Effector CD4-positive, alpha-beta T cell (primary cell): ENCODE measurements at places on chromosomes 1 and 21.

GRCh38 chr21:24276204-24276603 is 1331.1 kb downstream of the MRPL39 start:
- DNase-seq = no peak

DNA sequence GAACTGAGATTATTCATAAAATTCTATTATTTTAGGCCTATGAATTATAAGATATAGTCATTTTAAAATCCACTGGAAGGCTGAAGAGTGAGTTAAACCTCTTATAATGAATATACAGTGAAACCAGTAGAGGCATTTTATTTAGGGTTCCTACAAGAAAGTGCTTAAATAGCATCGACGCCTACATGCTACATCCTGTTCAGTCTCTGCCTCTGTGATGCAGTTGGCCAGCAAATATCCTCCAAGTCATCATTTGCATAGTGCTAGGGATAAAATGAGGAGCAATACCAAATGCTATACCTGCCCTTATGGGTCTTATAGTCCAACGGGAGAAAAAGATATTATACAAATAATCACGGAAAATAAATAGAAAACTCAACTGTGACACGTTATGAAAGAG is 59.6 kb downstream of the EDEM3 start:
- DNase-seq = no peak

GRCh38 chr21:35925497-35925896 is 134.8 kb downstream of the SETD4 start:
- no peak for DNase-seq

DNA sequence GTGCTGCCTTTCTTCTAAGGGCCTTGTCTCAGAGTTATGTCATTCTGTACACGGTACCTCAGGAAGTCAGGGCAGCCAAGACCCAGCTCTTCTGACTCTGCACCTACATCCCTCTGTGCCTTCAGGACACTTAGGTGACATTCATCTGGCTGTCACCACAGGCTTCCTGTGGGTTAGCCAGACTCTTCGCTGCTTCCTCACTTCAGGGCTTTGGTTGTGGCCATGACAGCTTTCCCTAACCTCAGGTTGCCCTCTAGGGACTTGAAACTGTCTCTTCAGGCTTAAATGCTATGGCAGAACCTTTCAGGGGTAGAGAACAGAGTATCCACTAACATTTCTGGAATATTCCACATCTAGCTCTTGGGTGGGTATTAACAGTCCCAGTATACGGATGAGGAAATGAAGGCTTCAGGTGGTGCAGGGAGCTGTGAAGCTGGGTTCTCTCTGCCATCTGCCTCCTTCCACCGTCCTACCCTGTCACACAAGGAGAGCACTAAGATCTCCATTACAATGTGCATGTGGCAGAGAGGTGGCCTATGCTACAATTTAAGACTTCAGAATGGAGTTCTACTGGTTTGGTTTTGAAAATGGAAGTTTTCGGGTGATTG is 9.9 kb downstream of the TSSK3 start:
- peak; percentile 42 for DNase-seq

- DNase-seq = no peak
Measured at GRCh38 chr1:190837888-190838287, 360.2 kb upstream of the BRINP3 start.

DNA sequence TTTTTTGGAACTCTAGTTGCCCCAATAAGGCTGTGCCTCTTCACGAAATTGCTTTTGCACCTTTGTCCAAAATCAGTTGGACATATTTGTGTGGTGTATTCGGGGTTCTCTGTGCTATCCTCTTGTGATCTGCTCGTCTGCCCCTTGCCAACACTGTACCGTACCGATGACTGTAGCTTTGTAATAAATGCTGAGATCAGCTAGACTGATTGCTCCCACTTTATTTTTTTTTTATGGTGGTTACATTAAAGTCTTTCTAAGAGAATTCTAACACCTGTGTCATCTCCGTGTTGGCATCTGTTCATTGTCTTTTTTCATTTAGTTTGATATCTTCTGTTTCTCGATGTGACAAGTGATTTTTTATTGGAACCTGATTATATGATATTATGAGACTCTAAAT is 94.1 kb downstream of the ADARB1 start:
- no peak for DNase-seq

DNA sequence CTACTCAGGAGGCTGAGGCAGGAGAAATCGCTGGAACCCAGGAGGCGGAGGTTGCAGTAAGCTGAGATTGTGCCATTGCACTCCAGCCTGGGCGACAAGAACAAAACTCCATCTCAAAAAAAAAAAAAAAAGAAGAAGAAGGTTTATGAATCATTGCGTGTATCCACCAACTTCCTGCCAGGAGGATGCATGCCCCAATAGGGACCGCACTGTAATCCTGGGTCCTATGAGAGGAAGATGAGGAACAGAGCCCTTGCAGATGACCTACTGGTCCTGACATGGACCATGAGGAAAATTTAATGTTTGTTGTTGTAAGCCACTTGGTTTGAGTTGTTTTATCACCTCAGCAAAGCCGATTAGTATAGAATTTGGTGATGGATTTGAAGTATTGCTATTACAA is 56.7 kb downstream of the PTGS2 start:
- no peak for DNase-seq

DNA sequence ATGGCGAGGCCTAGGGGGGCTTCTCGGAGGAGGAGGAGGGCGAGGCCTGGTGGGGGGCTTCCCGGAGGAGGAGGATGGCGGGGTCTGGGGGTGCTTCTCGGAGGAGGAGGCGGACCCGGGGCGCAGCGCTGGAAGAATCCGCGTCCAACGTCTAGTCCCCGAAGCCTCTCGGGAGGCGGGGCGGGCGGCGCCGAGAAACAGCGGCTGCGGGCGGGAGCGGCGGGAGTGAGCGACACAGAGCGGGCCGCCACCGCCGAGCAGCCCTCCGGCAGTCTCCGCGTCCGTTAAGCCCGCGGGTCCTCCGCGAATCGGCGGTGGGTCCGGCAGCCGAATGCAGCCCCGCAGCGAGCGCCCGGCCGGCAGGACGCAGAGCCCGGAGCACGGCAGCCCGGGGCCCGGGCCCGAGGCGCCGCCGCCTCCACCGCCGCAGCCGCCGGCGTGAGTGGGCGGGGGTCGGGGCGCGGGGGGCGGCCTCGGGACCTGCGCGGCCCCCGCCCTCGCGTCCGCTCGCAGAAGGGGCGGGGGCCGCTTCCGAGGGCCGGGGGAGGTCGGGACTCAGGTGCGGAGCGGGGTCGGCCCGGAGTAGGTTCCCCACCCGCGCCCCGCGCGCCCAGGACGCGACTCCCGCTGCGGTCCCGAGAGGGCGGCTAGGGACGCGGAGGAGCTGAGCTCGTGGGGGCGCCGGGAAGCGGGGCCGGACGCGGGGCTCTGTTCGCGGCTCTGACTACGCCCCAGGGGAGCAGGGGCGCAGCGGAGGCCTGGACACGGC is at the start of gene KLHL17:
Gene KLHL17 (plus strand): TSS at position 222 of the 769 bp plus-strand sequence. CDS start 110 bp downstream, at position 332.
- peak; percentile 78 for DNase-seq

DNA sequence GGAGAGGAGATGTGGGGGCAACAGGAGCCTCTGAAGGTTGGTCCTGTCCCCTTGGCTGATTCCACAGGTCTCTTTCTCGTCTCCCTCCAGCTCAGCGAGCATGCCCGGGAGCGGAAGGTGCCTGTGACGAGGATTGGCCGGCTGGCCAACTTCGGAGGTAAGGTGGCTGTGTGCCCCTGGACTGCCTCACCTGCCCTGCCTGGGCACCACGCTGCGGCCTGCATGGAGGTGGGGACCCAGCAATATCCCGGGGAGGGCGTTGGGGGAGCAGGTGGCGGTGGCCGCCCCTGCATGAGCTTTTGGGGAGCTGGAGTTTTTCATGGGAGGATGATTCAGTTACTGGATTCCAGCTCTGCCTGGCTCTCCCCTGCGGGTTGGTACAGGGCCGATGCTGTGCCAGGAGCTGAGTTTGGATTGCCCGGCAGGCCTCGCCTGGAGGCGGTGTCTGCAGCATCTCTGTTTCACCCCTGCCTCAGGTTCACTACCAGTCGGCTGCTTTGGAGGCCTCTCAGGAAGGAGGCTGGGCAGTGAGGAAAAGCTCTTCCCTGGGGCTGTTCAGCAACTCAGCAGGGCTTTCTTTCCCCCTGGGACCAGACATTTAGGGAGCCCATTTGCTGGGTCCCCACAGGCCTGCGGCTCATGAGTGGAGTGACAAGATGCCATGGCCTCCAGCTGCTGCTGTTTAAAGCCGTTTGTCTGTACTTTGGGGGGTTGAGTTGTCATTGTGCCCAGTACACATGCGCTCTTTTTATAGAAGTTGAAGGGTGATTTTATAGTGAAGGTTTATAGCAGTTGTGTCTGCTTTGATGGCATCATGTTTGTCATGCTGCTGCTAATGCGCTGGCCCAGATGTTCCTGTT is 25.7 kb downstream of the COQ8A start:
- no peak for DNase-seq

DNA sequence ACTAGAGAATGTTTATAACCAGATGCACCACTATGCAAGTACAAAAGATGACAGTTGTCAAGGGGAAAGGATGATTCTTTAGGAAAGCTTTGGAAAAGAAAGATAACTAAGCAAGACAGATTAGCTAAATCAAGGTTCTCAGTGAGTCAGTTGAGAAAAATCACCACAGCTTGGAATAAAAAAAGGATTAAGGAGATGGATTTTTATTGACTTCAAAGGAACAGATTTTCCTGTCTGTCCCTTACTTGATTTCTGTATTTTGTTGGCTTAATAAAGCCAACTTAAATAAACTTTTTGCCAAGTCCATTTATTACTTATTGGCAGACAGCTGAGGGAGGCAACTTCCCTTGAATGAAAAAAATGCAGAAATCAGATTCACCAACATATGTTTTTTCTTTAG is 93.9 kb downstream of the NR5A2 start:
- DNase-seq = no peak

- no peak for DNase-seq
Measured at GRCh38 chr1:41015897-41016470, 5.5 kb downstream of the SLFNL1 start.

- DNase-seq = no peak
Measured at GRCh38 chr1:89523572-89524368, 859 bp upstream of the LRRC8B start.

DNA sequence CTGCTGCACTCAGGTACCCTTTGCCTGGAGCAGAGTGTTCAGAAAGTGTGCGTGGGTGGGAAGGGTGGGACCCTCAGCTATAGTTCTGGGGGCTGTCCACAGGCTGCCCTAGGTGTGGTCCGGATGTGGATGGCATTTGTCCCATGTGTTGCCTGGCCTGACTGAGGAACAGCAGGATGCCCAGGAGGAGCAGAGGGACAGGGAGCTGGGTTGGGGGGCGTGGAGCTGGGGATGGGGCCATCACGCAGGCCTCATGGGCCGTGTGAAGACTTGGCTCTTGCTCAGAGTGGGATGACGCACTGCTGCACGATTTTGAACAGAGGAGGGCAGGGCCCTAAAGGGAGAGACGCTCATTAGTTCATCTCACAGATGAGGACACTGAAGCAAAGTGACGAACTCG is 17.0 kb downstream of the C1orf115 start:
- DNase-seq = no peak

DNA sequence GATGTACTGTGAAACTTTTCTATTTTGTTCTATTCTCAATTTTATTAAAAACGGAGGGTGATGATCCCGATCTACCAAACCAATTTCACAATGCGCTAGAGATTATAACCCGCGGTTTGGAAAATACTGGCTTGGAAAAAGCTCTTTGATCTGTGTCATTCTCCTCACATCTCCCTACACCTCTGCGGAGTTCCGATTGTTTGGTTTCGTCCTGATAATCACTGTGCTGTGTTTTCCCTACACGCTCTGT is 536 bp upstream of the ABCD3 start:
- DNase-seq = no peak

GRCh38 chr1:75796376-75797272 is at the start of gene MSH4:
Gene MSH4 (plus strand): TSS chr1:75796882. CDS start chr1:75796986, 104 bp downstream.
- DNase-seq = no peak

DNA sequence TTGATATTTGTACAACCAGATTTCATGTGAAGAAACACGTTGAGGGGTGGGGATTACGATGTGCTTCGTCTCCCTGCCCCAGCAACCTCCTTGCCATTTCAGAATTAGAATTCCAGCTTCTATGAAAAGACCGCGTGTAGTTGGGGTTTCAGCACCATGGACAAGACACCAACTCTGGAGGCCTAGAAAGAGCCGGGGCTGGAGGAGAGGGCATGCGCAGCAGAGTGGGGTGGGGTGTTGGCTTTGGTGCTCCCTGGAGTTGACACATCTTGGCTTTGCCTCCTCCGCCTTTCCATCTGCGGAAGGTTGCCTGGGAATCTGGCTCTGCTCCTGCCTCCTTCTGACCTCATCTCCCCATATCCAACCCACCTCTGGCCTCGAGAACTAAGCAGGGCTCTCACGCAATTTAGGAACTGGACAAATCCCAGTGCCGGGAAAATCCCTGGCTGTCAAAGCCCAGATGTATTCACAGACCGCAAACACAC is 11.8 kb downstream of the HTR6 start:
- DNase-seq = no peak

- no peak for DNase-seq
Measured at GRCh38 chr1:57898531-57898930, 474.7 kb upstream of the DAB1 start.

DNA sequence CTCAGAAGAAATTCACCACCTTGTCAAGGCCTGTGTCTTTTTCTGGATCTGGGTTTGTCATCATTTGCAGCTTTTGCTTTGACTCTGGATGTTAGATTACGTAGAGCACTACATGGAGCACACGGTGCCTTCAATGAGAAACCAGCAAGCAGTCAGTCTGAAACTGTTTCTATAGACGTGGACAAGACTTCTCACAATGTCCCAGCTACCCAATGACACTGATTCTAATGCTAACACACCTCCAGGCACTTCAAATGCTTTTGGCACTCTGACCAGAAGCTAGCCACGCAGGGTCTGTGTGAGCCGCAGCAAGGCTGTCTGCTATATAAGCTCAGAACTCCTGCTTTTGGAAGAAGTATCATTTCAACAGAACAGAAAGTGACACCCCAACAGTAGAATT is 38.2 kb downstream of the ITPKB start:
- no peak for DNase-seq

GRCh38 chr1:227607336-227607898 is 44.1 kb downstream of the ZNF678 start:
- no peak for DNase-seq

DNA sequence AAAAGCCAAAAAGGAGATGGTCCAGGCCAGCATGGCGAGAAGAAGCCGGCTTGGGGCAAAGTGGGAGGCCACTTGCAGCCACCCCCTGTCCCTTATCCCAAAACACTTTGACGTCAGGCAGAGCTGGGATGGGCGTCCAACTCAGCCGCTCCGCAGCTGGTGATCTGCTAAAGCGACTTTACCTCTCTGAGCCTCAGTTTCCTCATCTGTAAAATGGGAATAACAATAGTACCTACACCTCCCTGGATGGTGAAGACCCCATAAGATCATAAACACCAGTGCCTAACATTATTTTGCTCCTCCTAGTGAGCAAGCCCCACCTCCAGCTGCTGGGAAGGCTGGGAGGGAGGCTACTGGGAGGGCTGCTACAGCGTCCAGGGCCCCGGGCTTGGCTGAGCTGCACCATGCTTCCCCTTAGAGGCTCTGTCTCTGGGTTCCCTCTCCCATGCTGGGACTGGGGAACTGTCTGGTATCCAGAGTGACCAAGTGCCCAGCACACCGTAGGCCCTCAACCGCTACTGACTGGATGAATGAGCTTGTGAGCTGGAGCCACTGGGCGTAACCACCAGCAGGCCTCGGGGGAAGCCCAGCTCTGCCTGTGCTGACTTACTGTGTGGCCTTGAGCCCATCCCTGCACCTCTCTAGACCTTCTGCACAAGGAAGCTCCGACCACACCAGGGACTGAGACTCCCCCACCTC is 18.3 kb downstream of the IFFO2 start:
- no peak for DNase-seq
